ENCODE measurements at places on chromosomes 7 and 10.

- no peak for DNase-seq
Measured at GRCh38 chr10:112249722-112250121, 33.5 kb upstream of the TECTB start.

DNA sequence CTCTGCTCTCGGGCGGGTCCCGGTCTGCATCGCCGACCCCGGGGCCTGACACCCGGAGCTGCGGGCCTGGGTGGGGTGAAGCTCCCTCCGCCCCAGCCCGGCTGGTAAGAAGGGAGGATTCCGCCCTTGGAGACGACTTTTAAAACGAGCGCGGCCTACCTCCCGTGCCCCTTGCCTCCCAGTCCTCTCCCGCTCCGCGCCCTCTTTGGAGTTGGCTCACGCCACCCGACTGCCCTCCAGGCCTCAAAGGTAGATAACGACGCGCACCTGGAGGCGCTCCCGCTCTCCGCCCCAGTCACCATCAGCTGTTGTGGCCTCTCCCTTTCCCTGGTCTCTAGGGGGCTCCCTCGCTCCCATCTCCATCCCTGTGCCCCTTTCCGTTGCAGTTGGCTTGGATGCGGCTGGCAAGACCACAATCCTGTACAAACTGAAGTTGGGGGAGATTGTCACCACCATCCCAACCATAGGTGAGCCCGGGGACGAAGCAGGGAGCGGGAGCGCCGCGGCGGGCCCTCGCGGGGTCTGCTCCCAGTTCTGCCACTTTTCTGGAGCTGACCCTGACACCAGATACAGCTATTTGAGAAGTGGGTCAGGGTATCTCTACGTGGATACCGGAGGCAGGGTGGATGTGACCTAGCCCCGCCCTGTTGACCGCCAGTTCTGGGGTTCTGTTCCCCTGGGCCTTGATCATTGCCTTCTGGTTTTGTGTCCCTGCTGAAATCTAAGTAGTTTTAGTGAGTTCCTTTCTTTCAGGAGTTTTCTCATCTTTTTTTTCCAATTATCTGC is 679 bp downstream of the ARF5 start:
- DNase-seq: peak; percentile 51

DNA sequence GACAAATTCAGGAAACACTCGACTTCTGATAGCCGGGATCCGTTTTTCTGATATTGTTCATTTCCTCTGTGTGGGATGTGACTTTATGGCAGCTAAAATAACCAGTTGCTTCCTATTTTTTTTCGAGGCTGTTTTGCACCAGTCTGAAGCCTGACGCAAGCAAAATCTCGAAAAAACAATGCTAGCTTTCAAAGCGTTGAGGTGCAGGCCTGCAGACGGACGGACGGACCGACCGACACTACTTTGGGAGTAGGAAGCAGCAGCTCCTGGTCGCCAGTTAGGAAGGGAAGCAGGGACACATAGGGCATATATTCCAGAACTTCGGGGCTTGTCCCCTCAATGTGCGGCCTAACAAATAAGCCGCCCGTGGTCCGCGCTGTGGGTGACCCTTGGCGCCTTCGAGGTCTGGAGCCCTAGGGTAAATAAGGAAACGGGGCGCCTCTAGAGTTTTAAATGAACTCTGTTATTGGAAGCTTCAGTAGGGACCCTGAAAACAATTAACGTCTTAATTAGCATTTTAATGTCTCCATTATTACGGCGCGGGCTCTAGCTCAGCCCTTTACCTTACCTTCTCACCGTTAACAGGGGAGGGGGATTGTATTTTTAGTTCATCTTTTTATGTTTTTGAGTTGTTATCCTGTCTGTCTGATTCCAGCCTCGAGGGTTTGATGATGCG is 1.3 kb downstream of the HHEX start:
- no peak for DNase-seq

GRCh38 chr7:126978865-126979264 is 273.9 kb downstream of the GRM8 start:
- no peak for DNase-seq

DNA sequence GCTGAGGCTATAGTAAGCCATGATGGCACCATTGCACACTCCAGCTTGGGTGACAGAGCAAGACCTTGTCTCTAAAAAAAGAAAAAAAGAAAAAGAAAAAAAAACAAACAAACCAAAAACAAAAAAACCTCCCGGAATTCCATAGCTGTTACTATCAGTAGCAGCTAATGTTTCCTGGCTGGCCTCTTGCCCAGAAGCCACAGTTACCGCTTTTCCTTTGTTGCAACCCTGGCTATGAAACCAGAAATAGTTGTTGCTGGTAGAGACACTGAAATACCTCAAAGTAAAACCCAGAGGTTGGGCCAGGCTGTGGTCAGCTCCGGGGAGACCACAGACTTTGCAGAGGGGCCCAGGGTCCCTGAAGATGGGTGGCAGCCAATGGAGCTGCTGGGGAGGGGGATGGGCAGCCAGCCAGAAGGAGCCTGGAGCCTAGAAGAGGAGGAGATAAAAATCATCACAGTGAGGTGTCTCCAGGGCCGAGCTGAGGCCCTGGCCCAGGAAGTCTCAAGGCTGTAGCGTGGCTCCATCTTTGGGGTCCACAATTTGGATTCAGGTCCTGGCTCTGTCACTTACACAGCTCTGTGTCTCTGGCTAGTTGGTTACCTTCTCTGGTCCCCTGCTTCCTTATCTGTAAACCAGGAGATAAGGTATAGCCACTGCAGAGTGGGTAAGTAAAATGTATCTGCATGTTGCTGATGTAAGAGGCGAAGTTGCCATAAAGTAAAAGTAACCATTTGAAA is 3.4 kb upstream of the CHST12 start:
- DNase-seq: peak; percentile 98

GRCh38 chr7:24910551-24911212 is 69.3 kb downstream of the OSBPL3 start:
- no peak for DNase-seq

- no peak for DNase-seq
Measured at GRCh38 chr7:128390871-128391565, 18.8 kb downstream of the IMPDH1 start.

DNA sequence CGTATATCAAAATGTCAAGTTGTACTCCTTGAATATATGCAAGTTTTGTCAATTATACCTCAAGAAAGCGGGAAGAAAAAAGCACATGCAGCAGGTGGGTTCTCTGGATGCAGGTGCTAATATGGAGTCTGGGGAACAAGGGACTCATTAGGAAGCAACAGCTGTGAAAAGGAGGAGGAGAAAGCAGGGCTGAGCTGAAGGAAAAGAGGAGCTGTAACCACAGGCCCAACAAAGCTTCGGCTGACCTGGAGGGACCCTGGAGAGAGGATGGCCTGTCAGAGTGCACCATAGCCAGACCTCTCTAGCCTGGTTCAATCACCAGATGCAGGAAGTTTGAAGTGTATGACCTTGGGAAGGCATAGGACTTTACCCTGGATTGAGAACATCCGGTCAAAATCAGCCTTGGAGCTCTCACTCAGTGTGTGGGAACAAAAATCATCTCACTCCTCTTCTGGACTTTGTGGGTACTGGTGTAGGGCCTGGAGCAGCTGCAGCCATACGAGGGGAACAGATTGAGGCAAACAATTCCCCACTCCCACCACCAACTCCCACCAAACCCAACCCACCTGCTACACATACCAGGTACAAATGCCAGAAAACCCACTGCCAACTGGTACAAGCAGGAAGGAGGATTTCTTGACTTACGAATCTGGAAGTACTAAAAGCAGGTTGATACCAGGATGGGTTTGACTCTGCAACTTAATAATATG is 36.7 kb downstream of the NPTX2 start:
- DNase-seq: no peak
